ENCODE measurements at places on chromosomes 3 and 15.

DNA sequence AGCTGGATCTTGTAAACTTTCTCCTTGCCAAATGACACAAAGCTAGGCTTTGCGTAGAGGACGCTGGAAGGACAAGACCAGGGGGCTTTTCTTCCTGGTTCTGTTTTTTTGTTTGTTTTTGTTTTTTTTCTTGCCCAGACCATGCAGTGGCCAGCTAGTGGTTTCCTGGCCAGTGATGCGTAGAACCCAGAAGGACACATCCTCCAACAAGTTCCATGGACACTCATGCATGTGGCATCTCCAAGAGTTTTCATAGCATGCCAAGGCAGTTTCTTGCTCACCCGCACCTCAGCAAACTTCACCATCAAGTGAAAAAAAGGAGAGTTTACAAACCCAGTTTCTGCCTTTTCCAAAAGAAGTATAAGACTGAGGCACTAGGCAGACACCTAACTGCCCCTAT lies 46.1 kb upstream of the TMCO5A start:
- no peak for DNase-seq

DNA sequence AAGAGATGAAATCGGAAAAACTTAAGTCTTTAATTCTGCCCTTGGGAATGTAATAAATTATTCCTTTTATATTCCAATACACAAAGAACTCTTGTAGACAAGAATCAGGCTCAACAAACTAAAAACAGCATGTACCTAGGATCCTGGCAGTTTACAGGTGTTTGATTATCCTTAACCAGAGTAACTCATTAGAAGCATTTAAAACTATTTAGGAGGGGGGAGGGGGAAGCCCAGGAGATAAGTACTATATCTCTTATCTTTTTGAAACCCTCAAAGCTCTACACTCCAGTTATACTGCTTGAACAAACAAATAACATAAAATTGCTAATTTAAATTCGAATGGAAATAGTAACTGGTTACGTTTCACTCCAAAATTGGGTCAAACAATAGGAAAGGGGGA lies 1.9 kb downstream of the CNBP start:
- DNase-seq, result no peak

DNA sequence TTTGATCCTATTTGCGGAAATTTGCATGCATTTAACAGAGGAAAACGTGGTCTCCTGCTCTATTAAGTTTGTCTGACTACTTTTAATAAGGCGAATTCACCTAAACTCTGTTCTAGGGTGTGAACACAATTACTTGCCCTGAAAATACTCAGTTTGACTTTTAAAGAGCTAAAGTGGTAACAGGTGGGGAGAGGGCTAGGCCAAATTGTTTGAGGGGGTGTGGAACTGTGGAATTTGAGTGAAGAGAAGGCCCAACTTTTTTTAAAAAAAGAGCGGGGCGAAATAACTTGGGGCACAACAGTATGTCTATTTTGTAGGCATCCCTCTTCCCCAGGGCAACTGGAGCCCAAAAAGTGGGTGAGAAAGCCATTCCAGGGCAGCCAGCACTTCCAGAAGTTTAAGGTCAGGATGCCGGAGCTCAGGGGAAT lies 580 bp upstream of the FXR1 start:
- no peak for DNase-seq

DNA sequence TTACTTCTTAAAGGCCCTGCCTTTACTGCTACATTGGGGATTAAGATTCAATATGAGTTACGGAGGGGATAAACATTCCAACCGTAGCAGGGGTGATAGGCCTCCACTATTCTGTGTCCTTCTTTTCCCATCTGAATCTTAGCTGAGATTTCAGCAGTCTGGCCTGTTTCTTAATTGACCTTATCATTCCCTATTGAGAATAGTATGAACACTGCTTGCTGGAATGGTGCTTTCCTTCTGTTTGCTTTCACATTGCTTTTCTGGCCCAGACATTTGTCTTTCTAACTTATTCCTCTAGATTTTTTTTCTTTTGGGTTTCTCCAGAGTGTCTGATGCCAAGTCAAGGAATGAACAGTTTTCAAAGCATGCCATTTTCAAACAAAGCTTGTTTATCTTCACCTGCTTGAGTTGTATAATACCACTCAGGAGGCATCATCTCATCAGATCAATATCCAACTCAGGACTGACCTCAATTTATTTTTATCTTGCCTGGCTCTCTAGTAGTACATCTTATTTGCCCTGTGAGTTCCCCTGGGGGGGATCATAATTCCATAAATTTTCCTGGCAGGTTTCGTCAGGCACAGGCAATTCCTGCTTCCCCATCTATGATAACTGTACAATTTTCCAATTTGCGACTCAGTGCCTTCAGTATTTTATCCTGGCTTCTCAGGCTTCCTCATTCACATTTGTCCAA lies 161.1 kb upstream of the STT3B start:
- no peak for DNase-seq

DNA sequence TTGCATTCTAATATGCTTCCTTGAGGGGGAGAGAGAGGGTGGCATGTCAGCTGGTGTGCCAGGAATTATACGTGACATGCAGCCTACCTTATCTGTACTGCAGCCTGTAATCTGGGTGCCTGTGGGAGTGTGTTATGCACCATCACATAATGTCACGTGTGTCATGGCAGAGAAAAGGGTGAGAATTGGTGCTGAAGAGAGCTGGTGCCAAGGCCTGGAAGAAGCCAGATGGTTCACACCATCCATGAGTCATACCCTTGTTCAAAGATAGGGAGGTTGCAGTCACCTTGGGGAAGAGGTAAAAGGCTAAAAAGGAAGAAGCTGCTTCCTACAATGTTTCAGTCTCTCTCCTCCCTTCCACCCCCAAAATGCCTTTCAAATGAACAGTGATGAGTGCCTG lies 5.3 kb downstream of the BRPF1 start:
- no peak for DNase-seq

- no peak for DNase-seq
These were observed 37.4 kb downstream of the GHSR start for GRCh38 chr3:172410702-172411477.

GRCh38 chr3:134066651-134067530 lies 37.2 kb upstream of the SLCO2A1 start:
- no peak for DNase-seq

DNA sequence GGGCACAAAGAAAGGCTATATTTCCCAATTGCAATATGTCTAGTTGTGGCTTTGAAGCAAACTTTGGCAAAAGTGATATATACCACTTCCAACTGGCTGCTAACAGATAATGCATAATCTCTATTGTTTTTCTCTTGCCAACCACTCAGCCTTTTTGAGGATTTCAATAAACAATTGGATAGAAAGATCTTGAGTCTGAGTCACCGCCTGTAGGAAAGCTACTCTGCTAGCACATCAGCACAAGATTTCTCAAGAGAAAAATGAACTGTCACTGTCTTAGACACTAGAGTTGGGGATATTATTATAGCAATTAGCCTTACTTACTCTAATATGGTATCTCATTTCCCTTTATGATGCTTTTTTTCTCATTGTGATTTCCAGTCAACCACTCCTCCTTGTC lies 119.7 kb downstream of the SST start:
- DNase-seq, result no peak

Measured in HS-27A (cell line).